ENCODE measurements at places on chromosomes 7 and 10. TPM values are rescaled to one million over a fixed set of nuclear protein-coding genes. Genes with fewer than 3 reads are reported as not detected.

GRCh38 chr10:88374392-88375175 lies 208.5 kb downstream of the RNLS start:
- H3K27me3 ChIP-seq, result no peaks in the 10 kb centered on the region
- H3K4me1 ChIP-seq, result no peaks in the 10 kb centered on the region
- H3K27ac ChIP-seq, result no peak overlapping the region
- H3K4me3 ChIP-seq, result no peak overlapping the region
- no peak for DNase-seq
- no peaks in the 10 kb centered on the region for H3K36me3 ChIP-seq

- H3K4me1 ChIP-seq, result no peaks in the 10 kb centered on the region
- H3K27ac ChIP-seq, result no peak overlapping the region
- no peak overlapping the region for H3K4me3 ChIP-seq
- H3K27me3 ChIP-seq, result no peaks in the 10 kb centered on the region
- DNase-seq, result no peak
These were observed 49.3 kb downstream of the ABCB4 start for GRCh38 chr7:87426160-87426559.

The TMEM196 gene
- 0.12 TPM for total RNA-seq

The ENTPD1 gene
- total RNA-seq, result 9.8 TPM

The PRSS58 gene
- total RNA-seq, result 10.6 TPM

DNA sequence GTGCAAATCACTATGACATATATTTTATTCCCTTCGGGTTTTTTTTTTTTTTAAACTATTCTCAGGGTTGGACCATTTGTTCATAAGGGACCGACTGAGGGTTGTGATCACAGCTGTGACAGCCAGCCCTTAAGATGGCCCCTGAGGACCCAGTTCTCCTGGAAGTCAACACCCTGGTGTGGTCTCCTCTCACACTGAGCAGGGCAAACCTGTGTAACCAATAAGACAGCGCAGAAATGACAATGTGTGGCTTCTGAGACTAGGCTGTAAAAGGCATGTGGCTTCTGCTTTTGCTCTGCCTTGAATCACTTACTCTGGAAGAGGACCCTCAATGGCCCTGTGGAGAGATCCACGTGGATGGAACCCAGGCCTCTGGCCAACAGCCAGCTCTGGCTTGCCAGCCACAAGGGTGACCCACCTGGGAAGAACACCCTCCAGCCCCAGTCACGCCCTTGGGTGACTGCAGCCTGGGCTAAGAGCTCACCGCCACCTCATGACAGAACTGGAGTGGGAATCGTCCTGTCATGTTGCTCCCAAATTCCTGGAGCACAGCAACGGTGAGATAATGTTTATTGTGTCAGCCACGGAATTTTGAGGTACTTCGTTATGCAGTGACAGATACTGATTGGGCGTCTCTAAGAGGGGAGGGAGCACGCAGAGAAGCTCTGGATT lies 127.1 kb downstream of the CLEC2L start:
- H3K27ac ChIP-seq, result no peak overlapping the region
- no peak for DNase-seq
- no peaks in the 10 kb centered on the region for H3K27me3 ChIP-seq
- H3K36me3 ChIP-seq, result no peaks in the 10 kb centered on the region
- no peaks in the 10 kb centered on the region for H3K4me1 ChIP-seq

DNA sequence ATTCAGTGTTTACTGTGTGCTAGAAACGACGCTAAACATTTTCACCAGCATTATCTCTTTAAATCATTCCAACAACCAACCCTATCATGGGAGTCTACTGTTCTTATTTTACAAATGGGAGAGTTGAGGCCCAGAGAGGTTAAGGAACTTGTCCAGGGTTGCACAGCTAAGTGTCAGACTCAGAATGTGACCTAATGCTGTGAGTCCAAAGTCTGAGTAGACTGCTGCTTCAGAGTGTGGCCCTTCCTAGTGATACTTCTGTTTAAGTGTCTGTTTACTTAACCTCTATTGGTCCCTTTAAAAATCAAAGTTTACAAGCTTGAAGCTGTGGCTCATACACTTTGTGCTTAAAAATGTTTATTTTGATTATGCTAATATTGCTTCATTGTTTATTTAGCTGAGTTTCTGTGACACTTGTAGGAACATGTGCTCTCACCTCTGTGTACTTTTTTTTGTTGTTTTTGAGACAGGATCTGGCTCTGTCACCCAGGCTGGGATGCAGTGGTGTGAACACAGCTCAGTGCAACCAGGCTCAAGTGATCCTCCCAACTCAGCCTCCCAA lies 84.4 kb upstream of the SYPL1 start:
- no peaks in the 10 kb centered on the region for H3K4me1 ChIP-seq
- DNase-seq, result no peak
- no peak overlapping the region for H3K27ac ChIP-seq
- no peak overlapping the region for H3K4me3 ChIP-seq
- no peaks in the 10 kb centered on the region for H3K27me3 ChIP-seq

DNA sequence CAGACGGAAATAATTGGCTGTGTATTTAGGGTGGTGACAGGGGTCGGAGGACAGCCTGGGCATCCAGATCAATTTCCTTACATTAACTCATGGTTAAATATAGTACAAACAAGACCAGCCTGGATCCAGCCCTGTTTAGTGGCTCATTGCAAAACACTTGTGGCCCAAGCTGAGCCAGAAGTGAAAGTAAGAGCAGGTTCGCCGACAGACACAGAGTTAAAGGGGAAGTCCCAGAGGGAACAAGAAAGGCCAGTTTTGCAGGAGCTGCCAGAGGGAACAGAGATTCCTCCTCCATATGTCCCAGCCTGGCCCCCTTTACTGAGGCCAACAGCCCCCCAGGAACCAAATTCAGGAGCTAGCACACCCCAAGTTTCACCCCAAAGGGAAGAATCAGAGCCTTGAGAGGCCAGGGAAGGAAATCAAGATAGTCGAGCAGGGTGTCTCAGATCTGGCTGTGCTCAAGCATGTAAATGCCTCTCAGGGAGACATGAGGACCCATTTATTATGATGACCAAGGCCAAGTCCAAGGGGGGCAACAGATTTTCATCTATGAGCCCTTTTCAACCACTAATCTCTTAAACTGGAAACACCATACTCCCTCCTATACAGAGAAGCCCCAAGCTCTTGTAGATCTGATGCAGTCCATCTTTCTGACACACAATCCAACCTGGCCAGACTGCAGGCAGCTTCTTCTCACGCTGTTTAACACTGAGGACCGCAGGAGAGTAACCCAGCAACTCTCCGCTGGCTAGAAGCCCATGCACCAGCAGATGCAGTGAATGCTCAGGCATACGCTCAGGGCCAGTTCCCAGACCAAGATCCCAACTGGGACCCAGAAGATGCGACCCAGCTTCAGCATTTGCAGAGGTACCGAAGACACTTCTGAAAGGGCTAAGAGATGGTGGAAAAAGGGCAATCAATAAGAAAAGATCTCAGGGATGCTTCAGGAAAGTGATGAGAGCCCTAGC lies 15.9 kb upstream of the ADCK2 start:
- peaks cover 8% of the 10 kb centered on the region for H3K4me1 ChIP-seq
- no peak overlapping the region for H3K4me3 ChIP-seq
- peak; percentile 47 for DNase-seq
- H3K27ac ChIP-seq, result no peak overlapping the region
- no peaks in the 10 kb centered on the region for H3K27me3 ChIP-seq
- H3K36me3 ChIP-seq, result no peaks in the 10 kb centered on the region

The WDFY4 gene
- 18.4 TPM for total RNA-seq

GRCh38 chr7:87156709-87157108 lies 4.5 kb downstream of the DMTF1 start:
- H3K27me3 ChIP-seq, result no peaks in the 10 kb centered on the region
- H3K27ac ChIP-seq, result no peak overlapping the region
- H3K4me3 ChIP-seq, result no peak overlapping the region
- H3K36me3 ChIP-seq, result no peaks in the 10 kb centered on the region

DNA sequence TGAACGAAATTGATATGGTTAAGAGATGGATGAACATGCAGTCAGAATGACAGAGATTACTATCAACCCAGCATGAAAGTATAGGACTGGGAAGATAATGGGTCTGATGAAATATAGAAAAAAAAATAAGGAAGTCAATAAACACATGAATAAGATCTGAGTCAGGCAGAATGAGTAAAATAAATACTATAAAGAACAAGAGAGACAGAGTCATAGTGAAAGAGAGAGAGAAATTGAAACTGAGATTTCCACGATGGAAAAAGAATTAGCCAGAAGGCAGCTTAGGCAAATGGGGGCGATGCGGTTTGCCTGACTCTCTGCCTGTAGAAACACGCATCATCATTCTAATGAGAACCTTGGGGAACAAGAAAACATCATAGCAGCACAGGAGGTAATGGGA lies 26.6 kb downstream of the SEMA3D start:
- H3K4me1 ChIP-seq, result no peaks in the 10 kb centered on the region
- no peak overlapping the region for H3K4me3 ChIP-seq
- H3K27me3 ChIP-seq, result no peaks in the 10 kb centered on the region
- no peak overlapping the region for H3K27ac ChIP-seq
- DNase-seq, result no peak

The PCGF5 gene
- 50.2 TPM for total RNA-seq

DNA sequence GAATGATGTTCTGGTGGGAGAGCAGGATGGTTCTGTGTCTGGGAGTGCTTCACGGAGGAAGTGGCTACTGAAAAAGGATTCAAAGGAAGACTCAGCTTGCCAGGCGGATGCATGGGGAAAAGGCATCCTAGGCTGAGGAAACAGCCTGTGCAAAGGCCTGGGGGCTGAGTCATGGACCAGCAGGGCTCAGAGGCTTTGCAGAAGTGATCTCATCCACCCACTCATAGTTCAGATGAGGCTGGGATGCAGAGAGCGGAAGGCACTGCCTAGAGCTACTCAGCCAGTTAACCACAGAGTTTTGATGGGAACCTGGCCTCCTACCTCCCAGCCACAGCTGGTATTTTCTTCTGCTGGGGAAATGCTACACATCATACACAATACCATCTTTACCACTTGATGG lies 15.8 kb upstream of the ADAMTS14 start:
- no peak overlapping the region for H3K4me3 ChIP-seq
- no peak for DNase-seq
- H3K27me3 ChIP-seq, result no peaks in the 10 kb centered on the region
- H3K27ac ChIP-seq, result no peak overlapping the region
- peaks cover 4% of the 10 kb centered on the region for H3K4me1 ChIP-seq

The ANXA8 gene
- total RNA-seq, result 1.8 TPM

GRCh38 chr7:16080131-16080530 lies 341.2 kb downstream of the CRPPA start:
- H3K36me3 ChIP-seq, result no peaks in the 10 kb centered on the region
- no peak overlapping the region for H3K4me3 ChIP-seq
- H3K4me1 ChIP-seq, result no peaks in the 10 kb centered on the region
- no peak overlapping the region for H3K27ac ChIP-seq
- H3K27me3 ChIP-seq, result no peaks in the 10 kb centered on the region

DNA sequence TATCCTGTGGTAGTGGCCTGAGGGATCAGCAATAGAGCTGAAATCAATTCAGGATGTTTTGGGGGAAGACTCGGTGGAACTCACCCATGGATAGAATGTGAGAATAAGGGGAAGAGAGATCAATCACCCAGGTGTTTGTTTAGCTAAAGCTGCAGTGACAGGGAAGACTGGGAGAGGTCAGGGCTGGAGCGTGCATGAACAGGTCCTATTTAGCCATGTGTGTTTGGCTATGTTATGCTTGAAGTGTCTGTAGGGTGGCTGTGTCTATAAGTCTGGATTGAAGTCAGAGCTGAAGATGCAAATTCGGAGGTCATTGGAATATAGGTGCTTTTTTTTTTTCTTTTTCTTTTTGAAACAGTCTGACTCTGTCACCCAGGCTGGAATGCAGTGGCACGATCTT lies 4.6 kb downstream of the ATP6V1F start:
- H3K4me1 ChIP-seq, result peaks cover 14% of the 10 kb centered on the region
- no peaks in the 10 kb centered on the region for H3K36me3 ChIP-seq
- no peak overlapping the region for H3K4me3 ChIP-seq
- no peak overlapping the region for H3K27ac ChIP-seq
- DNase-seq, result no peak

The SPDYE2 gene
- 15.6 TPM for total RNA-seq

The KIAA1217 gene
- 197 TPM for total RNA-seq

DNA sequence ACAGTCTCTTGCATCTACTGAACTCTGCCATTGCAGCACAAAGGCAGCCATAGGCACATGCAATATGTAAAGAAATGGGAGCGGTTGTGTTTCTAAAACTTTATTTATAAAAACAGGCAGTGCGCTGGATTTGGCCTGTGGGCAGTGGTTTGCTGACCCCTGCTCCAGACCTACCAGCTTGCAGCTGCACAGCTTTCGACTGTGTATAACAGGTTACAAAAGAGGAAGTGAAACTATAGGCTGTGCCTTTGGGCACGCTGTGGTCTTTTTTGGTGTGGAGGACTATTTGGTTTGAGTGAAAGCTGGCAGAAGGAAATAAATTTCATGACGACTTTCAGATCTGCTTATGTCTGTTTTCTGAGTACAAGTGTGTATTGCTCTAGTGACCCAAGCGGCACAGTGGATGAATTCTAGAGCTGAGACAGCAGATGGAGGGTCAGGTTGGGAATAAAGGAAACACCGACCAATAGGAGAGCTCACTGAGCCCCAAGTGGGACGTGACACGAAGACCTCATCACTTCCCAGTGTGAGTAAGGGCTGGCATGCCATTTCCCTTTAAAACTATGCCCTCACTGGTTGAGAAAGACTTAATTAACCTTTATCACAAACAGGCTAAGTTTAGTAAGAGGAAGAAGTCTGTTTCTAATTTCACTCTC lies 152.7 kb downstream of the ANK3 start:
- H3K36me3 ChIP-seq, result no peaks in the 10 kb centered on the region
- H3K4me3 ChIP-seq, result no peak overlapping the region
- DNase-seq, result peak; percentile 30
- H3K4me1 ChIP-seq, result no peaks in the 10 kb centered on the region
- no peak overlapping the region for H3K27ac ChIP-seq
- no peaks in the 10 kb centered on the region for H3K27me3 ChIP-seq

The HTR7 gene
- total RNA-seq, result 9.4 TPM

DNA sequence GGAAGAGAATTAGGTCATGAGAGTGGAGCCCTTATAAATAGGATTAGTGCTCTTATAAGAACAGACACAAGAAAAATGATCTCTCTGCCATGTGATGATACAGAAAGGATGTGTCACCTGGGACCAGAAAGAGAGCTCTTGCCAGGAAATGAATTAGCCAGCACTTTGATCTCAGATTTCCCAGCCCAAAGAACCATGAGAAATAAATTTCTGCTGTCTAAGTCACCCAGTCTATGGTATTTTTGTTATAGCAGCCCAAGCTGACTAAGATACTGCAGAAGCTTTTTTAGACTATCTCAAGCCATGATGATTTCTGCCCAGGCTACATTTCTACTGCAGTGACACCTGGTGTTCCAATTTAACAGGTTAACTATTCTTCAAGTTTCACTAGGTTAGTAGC lies 84.8 kb downstream of the RSU1 start:
- no peak overlapping the region for H3K27ac ChIP-seq
- no peaks in the 10 kb centered on the region for H3K36me3 ChIP-seq
- DNase-seq, result no peak
- H3K27me3 ChIP-seq, result no peaks in the 10 kb centered on the region

The KCP gene
- total RNA-seq, result 1.2 TPM

The PCLO gene
- 20.4 TPM for total RNA-seq

All from testis (tissue), 5 donors.